GOT3 (cell line): ENCODE measurements at places on chromosomes 7 and 10.

- no peak for DNase-seq
These were observed 335.1 kb downstream of the XPNPEP1 start for GRCh38 chr10:109588259-109588658.

GRCh38 chr7:143288836-143289235, 685 bp downstream of the CASP2 start:
- no peak for DNase-seq

DNA sequence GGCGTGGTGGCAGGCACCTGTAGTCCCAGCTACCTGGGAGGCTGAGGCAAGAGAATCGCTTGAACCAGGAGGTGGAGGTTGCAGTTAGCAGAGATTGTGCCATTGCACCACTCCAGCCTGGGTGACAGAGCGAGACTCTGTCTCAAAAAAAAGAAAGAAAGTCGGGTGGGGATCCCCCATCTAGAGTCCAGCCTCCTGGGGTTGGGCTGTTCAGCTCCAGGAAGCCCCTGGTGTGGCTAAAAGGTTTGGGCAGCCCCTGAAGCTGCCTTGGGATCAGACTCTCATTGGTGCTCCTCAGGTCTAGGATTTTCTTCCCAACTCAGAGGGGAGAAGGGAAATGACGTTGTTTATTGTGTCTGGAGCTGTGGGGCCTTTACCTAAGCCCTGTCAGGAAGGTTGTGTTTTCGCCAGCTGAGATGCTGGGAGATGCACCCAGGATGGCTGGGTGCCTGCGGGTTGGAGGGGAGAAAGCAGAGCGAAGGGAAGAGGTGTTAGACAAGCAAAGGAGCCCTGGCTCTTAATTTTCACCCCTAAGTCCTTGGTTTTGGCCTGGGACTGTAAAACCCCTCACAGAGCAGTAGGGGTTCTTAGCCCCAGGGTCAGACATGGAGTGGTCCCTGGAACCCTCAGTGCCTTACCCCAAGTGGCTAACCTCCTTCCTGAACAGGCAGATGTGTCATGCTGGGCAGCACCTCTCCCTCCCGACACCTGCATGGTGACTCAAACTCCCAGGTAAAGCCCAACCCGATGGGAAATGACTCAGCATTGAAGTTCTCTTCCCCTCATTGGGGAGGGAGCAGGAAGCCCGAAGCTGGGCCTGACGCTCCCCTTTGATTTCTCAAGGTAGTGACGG, 21.1 kb downstream of the PLAU start:
- no peak for DNase-seq

GRCh38 chr10:100000109-100000644, 9.6 kb downstream of the DNMBP start:
- DNase-seq = no peak

DNA sequence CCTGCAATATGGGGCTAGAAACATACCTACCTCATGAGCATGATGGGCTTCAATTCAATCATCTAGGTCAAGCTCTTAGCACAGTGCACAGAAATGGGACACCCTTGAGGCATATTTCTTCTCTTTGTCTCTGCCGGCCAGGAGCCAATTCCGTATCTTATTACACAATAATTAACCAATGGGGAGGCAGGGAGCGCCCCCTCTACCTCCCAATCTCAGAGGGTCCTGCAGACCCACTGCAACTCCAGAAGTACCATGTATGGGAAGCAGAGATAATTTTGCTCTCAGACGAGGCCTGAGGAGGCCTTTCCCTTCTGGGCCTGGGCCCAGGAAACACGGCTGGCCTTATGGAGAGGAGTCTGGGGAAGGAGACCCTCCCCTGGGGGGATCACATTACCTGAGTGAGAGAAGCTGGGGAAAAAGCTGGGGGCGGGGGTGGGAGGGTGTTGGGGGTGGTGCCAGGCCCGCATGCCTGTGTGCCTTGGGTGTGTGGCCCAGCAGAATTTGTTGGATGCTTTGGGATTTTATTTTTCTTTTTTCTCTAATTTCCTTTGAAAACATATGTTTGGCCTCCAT, 155.5 kb downstream of the UBE2H start:
- DNase-seq = no peak

GRCh38 chr7:14690075-14690474, 212.5 kb downstream of the DGKB start:
- no peak for DNase-seq

- no peak for DNase-seq
These were observed 108.9 kb upstream of the MKLN1 start for GRCh38 chr7:131218727-131219128.

- DNase-seq = no peak
These were observed 12.3 kb upstream of the CCDC172 start for GRCh38 chr10:116311706-116312490.

DNA sequence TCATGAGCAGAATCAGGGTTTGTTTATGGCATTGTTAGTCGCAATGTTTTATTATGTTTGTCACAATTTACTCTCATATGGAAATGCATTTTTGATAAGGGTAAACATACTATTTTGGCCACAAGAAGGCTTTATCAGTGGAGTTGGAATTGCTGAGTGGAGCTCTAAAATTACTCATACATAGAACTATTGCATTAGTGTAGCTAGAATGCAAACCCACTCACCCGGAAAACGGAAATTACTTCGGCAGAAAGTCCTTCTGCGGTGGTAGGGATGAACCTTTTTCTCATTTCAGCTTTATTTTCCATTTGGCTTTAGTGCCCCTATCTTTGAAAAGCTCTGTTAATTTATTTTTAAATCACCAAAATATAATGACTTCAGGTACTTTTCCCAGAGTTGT, 42.8 kb upstream of the NPY start:
- DNase-seq = no peak

- DNase-seq = no peak
These were observed 56.7 kb downstream of the VSTM4 start for GRCh38 chr10:49058463-49059255.

DNA sequence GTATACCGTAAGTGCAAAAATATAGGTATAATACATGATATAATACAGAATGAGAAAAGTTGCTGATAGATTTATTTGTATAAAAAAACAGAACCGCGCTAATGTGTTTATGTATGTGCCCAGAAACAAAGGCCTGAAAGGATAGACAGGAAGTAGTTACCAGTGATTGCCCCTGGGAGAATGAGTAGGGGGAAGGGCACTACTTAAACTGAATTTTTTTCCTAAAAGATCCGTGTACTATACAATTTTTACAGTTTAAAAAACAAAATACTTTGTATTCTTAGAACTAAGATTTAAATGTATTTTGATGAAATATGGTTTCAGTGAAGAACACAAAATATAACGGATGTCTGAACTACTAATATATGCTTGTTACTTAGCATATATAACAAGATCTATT, 2.9 kb downstream of the IPMK start:
- no peak for DNase-seq
